Cardiac septum (tissue), 1 donor: ENCODE measurements at places on chromosomes 2 and 18. TPM values are rescaled to one million over a fixed set of nuclear protein-coding genes. Genes with fewer than 3 reads are reported as not detected.

The SCN9A gene
- 0.75 TPM for total RNA-seq

DNA sequence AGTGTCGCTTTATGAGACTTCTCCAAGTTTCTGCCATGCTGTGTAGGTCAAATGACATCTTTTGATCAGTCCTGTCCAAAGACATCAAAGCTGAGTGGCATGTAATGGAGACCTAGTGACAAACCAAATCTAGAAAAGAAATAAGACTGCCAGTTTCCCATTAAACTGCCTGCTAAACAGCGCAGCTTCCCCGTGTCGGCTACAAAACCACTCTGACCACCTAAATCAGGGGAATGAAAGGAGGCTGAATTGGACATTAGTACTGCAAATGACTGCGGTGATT lies 57.7 kb downstream of the TSHZ1 start:
- DNase-seq: no peak

DNA sequence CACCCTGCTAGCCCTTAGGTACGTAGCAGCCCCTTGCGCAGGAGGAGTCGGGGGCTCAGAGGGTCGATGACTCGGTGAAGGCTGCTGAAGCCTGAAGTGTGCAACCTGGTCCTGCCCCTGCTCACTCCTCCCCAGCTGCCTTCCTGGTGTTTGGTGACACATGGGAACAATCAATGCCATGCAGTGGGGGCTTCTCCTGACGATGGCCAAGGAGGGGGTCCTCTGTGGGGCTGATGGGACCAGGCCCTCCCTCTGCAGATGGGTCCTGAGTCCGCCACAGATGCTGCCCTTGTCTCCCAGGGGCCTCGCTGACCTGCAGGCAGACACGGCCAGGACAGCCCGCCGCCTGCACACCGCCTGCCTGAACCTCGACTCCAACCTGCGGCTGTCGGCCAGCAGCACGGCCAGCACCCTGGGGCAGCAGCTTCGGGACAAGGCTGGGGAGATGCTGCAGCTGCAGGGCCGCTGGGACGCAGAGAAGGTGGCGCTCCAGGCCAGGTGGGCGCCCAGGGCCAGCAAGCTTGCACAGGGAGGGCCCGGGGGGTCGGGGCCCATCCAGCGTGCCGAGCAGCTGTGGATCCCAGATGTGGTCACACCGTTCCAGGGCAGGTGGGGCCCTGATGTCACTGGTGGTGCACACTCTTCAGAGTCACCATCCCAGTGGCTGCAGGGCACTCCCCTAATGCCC lies 24.6 kb downstream of the CROCC2 start:
- DNase-seq: peak; percentile 36

The DNAJC5G gene
- 1.6 TPM for total RNA-seq

DNA sequence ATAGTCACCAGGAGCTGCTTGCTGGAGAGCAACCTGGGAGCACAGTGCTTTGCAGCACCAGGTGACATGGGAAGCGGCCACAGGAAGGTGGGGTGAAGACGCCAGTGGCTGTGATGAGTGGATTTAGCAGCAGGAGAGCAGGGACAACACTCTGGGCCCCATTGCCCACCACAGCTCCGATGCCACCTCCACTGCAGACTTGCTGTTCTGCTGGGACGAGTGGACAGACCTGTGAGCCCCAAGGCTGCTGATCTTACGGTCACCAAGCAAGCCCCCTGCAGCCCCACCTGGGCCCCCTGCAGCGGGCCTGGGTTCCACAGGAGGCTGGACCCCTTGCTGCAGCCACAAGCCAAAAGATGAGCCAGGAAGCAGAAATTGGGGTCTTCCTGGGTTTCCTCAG lies 73.7 kb downstream of the CTIF start:
- no peak for DNase-seq

DNA sequence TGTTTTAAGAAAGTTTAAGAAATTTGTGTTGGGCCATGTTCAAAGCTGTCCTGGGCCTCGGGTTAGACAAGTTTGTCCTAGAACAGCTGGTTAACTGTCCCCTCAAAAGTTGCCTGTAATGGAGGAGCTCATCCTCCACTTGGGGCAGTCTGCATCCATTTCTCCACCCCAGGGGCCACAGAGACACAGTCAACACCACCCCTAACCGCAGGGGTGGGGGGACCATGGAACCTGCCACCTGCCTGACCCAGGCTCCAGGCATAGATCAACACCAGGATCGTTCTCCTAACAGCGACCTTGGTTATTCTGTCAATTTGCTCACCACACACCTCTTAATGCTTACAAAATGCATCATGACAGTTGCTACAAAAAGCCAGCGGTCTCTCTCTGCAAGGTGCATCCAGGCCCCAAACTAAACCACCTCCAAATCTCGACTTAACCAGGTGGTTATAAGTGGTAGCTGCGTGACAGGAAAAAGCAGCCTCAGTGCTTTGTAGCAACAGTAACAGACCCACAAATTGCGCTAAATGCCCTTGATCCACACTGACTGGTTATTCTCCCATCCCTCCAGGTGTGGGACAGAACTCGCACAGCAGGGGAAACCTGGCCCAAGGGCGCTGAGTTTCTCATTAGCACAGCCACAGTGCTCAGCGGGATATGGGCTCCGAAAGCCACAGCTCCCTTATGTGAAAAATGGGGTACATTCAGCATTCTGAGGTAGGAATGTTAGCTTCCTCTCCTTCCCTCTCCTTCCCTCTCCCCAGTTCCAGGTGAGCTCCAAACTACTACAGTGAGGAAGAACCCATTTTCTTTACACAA lies 48.0 kb downstream of the HDLBP start:
- DNase-seq: no peak
